Left renal pelvis (tissue), 4 donors: ENCODE measurements at places on chromosomes 13 and 19. TPM values are rescaled to one million over a fixed set of nuclear protein-coding genes. Genes with fewer than 3 reads are reported as not detected.

DNA sequence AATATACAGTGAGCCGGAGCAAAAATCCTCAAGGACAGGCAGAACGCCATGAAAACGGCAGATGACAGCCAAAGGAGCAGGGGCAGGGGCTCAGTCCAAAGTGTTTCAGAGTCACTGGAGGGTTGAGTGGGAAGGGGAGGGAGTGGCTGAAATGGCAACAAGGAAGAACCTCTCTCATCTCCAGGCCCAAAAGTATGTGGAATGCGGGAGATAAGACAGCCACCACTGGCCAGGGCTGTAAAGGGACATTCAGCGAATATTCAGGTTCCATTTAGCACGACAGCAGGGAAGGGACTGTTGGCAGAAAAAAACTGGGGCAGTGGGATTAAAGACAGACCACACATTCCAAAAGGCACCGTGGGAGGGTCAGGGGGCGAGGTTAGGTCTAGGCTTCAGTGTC is 48.4 kb downstream of the USPL1 start:
- DNase-seq, result no peak

DNA sequence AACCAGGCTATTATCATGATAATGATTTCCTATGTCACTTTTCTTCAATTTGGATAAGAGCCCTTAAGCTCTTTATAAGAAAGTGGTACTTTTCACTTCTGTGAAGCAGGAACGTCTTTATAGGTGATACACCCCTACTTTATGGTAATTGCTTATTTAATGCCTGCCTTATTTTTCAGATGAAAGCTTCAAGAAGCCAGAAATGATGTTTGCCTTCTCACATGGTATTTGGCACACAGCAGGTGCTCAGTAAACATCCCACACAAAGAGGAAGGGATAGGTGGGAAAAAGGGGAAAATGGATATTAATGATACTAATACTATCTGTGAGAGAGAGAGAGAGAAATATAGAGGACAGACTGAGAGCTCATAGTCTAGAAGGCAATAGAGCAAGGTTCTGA is 29.0 kb upstream of the WASF3 start:
- DNase-seq, result no peak

- DNase-seq, result peak; percentile 76
Measured at GRCh38 chr19:29811125-29812079, at the start of gene CCNE1. CCNE1 (plus strand) TSS chr19:29811991; CDS start chr19:29812556, 565 bp downstream.

DNA sequence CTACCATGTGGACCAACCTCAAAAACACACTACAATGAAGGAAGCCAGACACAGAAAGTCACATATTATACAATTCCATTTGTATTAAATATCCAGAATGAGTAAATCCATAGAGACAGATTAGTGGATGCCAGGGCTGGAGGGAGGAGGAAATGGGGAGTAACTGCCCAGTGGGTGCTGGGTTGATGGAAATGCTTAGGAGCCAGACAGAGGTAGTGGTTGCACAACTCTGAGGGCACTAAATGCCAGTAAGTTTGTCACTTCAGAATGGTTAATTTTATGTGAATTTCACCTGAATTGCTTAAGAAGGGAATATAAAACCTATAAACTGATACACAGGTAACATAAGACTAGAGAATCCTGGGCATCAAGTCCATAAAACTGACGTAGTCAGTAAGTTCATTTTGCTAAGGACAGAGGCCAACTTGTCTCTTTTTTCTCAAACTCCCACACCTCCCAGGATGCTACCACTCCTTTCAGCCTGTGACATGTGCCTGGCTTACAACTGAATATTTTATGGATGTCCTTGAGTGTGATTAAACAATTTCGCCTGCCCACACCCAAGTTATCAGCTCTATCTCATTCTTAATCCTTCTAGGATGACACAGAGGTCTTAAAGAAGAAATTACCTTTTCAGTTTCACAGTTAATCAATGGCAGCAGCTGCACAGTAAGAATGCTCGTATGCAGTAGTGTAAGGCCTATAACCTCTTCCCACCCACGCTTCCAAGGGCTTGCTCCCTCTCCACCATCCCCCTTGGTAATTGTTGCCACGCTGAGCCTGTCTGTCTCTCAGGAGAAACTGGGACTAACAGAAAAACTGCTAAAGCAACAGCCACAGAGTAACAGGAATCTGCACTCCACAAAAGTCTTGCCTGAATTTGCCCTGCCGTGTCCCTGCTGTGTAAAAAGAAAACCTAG is 5.9 kb upstream of the MLNR start:
- DNase-seq, result no peak

DNA sequence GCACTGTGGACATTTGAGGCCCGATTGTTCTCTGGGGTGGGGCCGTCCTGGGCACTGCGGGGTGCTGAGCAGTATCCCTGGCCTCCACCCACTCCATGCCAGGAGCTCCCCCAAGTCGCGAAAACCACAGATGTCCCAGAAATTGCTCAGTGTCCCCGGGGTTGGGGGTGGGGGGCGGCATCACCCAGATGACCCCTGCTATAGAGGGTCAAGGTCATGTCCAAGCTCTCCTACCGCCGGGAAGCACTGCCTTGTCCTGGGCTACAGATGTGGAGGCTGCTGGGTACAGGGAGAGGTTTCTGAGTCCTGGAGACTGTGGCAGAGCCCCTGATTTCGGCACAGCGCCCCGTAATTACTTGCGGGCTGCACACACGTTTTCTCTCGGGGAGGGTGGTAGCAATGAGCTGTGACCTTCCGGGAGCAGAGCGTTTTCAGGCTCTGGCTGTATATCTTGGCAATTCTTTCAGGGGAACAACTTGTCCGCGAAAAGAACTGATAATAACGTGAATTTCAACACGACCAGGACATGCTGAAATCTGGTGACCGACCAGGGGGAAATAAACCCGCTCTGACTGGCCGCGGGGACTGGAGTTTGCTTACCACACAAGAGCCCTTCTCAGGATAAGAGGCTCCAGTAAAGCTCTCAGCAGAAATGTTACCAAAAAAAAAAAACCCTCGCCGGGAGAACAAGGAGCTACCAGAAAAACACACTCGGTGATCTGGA is 68.1 kb downstream of the GNG7 start:
- no peak for DNase-seq

DNA sequence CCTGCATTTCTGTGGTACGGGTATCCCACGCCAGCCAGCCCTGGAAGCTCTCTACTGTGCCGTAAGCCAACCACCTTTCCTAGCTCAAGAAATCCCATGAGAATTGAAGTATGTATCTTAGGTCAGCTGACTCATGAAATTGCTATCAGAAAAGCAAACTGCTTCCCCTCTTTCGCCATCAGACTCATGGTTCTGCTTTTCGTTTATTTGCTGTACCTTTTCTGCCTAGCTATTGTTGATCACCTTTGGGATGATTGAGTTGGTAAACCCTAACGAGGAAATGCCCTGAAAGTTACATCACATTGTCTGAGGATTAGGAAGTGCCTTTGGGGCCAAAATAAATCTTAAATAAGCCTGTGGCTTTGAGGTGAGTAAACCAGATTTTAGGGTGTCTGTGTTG is at the start of gene ADGRE3:
Gene ADGRE3, minus strand, starts transcription at position 81 of the 400 bp plus-strand sequence. Its CDS starts 74 bp downstream, at position 7.
- no peak for DNase-seq

DNA sequence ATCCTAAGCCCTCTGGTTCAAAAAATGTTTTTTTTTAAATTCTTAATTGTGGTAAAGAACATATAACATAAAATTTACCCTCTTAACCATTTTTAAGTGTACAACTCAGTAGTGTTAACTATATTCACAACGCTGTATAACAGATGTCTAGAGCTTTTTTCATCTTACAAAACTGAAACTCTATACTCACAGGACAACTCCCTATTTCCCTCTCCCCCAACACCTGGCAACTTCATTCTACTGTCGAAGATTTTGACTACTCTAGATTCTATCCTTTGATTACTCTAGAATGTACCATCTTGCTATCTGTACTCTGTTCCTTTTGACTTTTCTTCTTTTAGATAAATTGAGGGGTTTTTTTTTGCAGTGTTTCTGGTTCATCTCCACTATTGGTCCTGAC is 200.4 kb downstream of the KLF12 start:
- DNase-seq, result no peak

DNA sequence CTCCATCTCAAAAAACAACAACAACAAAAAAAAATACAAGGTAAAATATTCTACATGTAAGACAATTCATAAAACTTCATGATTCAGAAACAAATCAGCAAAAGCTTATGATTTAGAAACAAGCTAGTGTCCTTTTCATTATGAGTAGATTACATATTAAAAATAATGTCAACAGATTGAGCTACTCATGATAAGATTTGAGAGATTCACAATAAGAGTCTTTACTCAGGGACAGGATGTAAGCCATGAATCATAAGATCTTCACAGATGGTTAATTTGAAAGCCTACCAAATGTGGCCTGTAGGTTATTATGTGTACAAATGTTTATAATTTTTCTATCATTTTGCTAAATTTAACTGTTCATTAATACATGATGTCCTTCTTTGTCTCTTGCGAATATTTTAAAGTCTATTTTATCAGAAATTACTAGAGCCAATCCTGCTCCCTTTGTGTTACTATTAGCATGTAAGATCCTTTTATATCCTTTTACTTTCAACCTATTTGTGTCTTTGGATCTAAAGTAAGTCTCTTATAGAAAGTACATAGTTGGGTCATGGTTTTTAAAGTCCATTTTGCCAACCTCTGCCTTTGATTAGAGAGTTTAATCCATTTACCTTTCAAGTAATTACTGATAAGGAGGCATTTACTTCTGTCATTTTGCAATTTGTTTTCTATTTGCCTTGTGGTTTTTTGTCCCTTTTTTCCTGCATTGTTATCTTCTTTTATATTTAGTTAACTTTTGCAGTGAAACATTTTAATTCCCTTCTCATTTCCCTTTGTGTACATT is 68.3 kb upstream of the RXFP2 start:
- no peak for DNase-seq

DNA sequence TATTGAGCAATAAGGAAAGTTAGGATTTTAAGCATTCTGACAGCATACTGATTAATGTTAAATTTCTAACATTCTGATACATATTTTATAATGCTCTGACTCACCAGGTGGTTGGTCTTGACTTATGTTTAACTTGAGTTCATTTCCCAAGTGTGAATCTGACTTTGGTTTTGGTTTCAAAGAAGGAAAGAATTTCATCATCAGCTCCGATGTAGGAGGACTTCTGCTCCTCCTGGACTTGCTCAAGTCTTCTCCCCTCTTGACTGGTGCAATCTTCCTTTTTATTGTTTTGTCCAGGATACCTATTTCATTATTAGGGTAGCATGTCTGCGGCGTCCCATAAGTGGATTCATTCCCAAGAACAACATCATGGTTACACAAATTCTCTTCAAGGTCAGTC is 141.3 kb downstream of the RNF17 start:
- no peak for DNase-seq

- DNase-seq, result no peak
Measured at GRCh38 chr13:44174769-44175425, 198.7 kb upstream of the SERP2 start.

GRCh38 chr13:24071423-24072075 is 89.0 kb upstream of the SPATA13 start:
- DNase-seq, result no peak

DNA sequence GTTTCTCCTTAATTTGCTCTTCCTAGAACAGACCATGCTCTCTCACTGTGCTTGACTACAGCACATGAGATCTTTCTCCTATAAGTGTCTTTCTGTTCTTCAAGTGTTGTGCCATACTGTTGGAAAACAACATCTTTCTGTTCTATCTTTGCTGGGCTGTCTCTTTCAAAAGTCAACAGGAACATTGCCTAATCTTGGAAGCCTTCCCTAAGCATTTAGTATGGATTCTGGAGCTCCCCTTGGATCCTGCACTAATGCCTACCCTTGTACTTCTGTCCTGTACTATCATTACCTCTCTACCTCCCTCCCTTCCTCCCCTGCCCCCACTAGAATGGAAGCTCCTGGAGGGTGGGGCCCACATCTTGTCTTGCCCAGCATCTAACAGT is 26.8 kb downstream of the STARD13 start:
- DNase-seq, result no peak

GRCh38 chr13:109723046-109723445 is 63.3 kb downstream of the IRS2 start:
- DNase-seq, result no peak

DNA sequence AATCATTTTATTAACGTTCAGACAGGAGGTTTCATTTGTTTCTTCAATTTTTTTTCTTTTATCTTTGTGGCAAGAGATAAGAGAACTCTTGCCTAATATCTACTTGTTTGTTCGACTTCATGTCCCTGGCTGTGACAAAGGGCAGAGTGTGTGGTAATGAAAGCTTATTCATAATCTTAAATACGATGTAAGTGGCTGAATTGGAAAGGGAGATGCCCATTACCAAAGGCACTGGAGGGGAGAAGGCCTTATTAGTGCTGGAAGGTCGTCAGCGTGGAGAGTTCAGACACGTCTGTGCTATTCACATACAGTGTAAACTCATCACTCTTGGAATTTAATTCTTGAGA is 54.0 kb downstream of the RFC3 start:
- DNase-seq, result no peak

GRCh38 chr19:45645631-45646344 is 6.6 kb upstream of the EML2 start:
- no peak for DNase-seq

- no peak for DNase-seq
Measured at GRCh38 chr13:113425941-113426590, 27.2 kb downstream of the ADPRHL1 start.

- no peak for DNase-seq
Measured at GRCh38 chr13:113544896-113545295, 39.7 kb upstream of the TFDP1 start.

GRCh38 chr13:82480415-82480814 is 1401.9 kb downstream of the SLITRK1 start:
- DNase-seq, result no peak

DNA sequence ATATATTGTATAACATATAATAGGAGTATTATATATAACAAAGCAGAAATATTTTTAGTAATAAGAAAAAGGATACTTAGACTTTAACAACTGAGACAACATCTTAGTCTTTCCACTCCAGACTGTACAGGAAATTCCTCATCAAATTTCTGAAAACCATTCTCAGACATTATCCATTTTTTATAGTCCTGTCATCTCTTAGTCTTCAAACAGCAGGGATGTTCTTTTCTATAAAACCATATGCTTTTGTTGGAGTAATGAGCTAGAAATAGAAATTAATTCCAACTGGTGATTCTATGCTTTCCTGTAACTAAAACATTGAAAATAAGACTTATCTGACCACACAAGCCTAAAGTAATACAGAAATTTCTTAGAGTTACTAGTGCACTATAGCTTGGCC is 82.2 kb upstream of the CSNK1A1L start:
- DNase-seq, result no peak

Gene CYSLTR2
- polyA plus RNA-seq, result 1.3 TPM

Gene SMIM44
- polyA plus RNA-seq, result 0.32 TPM

Gene PSG11
- polyA plus RNA-seq, result not detected

Gene GJB6
- 1.9 TPM for polyA plus RNA-seq

Gene ZNF77
- polyA plus RNA-seq, result 6.5 TPM

Gene FFAR3
- not detected for polyA plus RNA-seq

Gene KIR3DL1
- not detected for polyA plus RNA-seq

Gene NCAN
- 0.08 TPM for polyA plus RNA-seq

Gene DIAPH3
- polyA plus RNA-seq, result 15.4 TPM
